ENCODE measurements at places on chromosomes 13 and 19. TPM values are rescaled to one million over a fixed set of nuclear protein-coding genes. Genes with fewer than 3 reads are reported as not detected.

DNA sequence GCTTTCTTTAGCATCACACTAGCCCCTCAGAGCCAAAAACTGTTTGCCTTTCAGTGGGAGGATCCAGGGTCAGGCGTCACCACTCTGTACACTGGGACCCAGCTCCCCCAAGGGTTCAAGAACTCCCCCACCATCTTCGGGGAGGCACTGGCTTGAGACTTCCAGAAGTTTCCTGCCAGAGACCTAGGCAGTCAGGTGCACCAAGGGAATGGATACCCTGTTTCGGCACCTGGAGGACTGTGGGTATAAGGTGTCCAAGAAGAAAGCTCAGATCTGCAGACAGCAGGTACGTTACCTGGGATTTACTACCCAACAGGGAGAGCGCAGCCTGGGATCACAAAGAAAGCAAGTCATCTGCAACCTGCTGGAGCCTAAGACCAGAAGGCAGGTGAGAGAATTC lies 603.0 kb downstream of the UQCRFS1 start:
- no peak for DNase-seq

DNA sequence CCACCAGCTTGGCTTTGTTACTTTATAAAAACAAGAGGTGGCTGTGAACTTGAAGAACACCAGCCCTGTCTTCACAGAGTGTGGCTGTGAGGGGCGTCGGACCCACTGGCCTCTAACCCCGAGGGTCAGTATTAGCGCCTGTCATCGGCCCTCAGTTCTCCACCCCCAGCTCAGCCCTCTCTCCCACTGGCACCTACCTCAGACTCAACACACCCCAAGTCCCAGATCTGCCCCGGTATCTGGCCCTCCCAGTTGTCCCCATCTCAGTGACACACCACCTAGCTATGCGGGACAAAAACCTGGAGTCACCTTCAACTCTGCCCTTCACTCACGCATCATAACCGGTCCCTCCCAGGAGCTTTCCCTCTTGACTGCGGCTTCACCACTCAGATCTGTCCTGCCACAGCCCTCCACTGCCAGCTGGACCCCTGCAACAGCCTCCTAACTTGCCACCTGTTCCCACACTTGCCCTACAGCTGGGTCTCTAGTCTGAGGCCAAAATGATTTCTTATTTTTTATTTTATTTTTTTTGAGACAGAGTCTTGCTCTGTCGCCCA lies 45.4 kb downstream of the PEPD start:
- no peak for DNase-seq

- DNase-seq: no peak
Observed at GRCh38 chr13:21395953-21396352, 63.1 kb downstream of the ZDHHC20 start.

DNA sequence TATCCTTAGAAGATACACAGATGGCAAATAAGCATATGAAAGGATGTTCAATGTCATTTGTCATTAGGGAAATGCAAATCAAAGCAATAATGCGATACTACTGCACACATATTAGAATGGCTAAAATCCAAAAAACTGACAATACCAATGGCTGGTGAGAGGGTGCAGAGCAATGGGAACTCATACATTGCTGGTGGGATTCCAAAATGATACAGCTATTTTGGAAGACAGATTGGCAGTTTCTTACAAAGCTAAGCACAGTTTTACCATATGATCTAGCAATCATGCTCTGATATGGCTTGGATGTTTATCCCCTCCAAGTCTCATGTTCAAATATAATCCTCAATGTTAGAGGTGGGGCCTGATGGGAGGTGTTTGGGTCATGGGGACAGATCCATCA lies 122.6 kb downstream of the KCTD15 start:
- no peak for DNase-seq

DNA sequence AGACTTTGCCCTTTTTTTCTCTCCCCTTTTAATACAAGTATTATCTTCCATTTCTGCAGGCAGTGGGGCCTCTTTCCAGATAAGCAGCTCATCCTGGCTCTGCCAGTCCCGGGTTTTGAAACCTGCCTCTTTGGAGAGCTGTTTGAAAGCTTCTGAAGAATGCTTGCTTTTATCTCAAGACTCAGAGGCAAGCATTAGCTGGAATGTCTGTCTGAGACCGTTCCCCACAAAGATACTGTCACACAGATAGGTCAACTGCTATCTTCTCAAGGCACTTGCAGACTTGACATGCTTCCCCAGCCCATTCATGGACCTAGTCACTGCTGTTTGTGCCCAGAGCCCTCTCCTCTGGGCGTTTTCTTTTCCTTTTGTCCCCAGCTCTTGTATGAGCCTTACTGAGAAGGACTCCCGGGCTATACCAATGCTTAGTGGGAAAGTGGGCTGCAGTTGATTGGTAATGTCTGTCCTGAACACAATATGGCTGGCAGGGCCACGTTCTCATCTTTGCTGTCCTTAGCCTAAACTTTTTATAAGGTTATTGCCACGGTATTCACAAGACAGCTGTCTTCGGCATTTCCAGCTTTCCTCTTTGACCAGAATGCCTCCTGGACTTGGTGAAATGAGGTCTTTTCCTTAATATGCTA lies 13.4 kb downstream of the SERP2 start:
- DNase-seq: no peak

DNA sequence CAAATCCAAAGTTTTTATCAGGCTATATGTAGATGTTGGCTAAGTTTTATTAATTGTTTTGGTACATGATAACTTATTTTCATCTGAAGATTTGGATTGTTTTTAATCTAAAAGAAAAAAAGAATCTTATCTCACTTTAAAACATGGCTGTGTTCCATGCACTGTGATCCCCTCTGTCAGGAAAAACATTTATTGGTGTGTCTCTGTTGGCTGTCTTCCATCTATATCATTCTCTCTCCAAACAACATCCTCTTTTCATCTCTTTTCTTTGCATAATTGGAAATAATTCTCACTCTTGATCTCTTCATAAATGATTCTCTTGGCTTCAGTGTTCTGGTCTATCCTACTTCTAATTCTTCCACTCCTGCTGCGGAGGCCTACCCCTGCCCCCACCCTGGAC lies 4.2 kb downstream of the NALCN start:
- no peak for DNase-seq

GRCh38 chr13:111066544-111066943 lies 48.6 kb upstream of the ARHGEF7 start:
- DNase-seq: no peak

- DNase-seq: no peak
Observed at GRCh38 chr13:76383676-76384461, 502.3 kb downstream of the KCTD12 start.

- peak; percentile 9 for DNase-seq
Observed at GRCh38 chr13:80338781-80339562, 2.0 kb downstream of the SPRY2 start.

DNA sequence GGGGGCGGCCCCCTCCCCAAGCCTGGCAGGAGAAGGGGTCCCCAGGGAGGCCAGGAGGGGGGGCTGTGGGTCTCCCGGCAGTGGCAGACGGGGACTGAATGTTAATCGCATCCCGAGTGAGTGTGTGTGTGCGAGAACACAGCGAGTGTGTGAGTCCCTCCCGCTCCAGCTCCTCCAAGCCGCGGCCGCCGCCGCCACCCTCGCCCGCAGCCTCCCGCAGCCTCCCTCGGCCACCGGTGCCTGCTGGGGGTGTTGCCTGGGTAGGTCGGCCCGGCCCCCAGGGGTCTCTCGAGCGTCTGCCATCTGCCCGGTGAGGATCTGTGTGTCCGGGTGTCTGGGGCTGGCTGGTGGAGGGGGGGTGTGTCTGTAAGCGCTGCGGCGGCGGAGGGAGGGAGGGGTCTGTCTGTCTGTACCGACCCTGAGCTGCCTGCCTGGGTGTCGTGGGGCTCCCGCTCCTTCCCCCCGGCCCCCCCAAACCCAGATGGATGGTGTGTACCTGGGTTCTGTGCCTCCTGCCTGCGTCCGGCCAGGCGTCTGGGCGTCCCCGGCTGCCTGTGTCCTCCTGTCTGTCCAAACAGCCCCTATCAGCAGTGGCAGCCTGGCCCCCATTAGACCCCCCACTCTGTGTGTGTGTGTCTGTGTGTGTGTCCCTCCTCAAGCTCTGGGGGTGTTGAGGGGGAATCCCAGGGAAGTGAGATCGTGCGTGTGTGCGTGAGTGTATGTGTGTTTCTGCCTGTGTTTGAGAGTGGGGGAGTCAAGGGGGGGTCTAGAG lies at the start of gene GRIN2D:
Gene GRIN2D, plus strand, starts transcription at position 110 of the 772 bp plus-strand sequence. CDS start 4,725 bp downstream, outside the sequence.
- peak; percentile 32 for DNase-seq

GRCh38 chr19:48493718-48494401 lies 17.8 kb downstream of the LMTK3 start:
- no peak for DNase-seq

GRCh38 chr19:30887042-30887441 lies 462.2 kb downstream of the TSHZ3 start:
- no peak for DNase-seq

- DNase-seq: no peak
Observed at GRCh38 chr19:11152318-11153062, 3.1 kb downstream of the SPC24 start.

GRCh38 chr13:111923439-111923838 lies 143.5 kb upstream of the SOX1 start:
- no peak for DNase-seq

- DNase-seq: no peak
Observed at GRCh38 chr13:102645701-102646100, 48.9 kb downstream of the TPP2 start.

DNA sequence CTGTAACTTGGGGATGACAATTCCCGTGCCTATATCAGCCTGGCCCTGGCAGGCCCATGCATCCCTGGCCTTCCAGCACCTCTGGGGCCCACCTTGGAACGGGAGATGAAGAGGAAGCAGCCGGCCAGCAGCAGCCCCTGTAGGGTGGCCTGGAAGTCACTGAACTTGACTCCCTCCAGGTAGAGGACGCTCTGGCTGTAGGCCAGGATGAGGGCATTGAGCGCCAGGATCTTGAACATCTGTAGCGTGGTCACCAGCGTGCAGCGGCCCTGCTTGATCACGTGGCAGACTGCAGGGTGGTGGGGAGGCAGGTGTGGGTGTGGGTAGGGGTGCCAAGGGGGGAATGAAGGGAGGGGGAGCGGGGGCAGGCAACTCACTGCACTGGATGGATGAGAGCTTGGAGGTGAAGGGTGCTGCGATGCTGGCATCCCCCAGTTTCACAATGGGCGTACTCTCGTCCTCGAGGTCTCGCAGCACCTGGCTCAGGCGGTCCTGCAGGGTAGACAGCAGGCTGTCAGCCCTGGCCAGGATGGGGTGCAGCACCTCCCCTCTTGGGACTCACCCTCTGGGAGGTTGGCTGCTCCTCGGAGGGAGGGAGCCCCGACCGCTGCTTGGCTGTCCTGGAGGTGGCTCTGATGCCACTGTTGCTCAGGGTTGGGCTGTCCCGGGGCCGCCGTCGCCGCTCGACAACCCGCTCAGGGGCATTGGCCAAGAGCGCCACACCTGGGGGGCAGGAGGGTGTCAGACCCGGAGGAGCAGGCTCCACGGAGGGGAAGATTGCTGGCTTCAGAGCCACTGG lies 3.8 kb upstream of the GMIP start:
- no peak for DNase-seq

DNA sequence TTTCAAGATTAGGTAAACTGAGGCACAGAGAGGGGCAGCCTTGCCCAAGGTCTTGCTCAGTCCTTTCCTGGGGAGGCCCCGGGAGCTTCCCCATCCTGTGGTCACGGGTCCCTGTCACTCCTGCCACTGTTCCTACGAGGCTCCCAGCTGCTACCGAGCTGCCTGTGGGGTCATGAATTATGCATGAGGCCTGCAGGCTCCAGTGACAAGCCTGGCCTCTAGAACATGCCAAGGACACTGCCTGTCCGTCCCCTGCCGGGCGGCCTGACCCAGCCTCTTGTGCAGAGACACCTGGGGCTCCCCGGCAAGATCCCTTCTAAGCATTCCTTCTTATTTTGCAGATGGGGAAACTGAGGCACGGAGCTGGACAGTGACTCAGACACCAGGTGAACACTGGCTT lies 2.7 kb downstream of the FCHO1 start:
- DNase-seq: no peak

GRCh38 chr19:18239303-18239702 lies 13.1 kb upstream of the PDE4C start:
- DNase-seq: no peak

GRCh38 chr13:103941506-103942140 lies 875.4 kb upstream of the SLC10A2 start:
- DNase-seq: no peak

- no peak for DNase-seq
Observed at GRCh38 chr13:43472980-43473379, 313.8 kb downstream of the ENOX1 start.

- DNase-seq: no peak
Observed at GRCh38 chr13:23656637-23657371, 86.6 kb downstream of the TNFRSF19 start.

- no peak for DNase-seq
Observed at GRCh38 chr19:15534957-15535864, 26.9 kb downstream of the CYP4F22 start.

DNA sequence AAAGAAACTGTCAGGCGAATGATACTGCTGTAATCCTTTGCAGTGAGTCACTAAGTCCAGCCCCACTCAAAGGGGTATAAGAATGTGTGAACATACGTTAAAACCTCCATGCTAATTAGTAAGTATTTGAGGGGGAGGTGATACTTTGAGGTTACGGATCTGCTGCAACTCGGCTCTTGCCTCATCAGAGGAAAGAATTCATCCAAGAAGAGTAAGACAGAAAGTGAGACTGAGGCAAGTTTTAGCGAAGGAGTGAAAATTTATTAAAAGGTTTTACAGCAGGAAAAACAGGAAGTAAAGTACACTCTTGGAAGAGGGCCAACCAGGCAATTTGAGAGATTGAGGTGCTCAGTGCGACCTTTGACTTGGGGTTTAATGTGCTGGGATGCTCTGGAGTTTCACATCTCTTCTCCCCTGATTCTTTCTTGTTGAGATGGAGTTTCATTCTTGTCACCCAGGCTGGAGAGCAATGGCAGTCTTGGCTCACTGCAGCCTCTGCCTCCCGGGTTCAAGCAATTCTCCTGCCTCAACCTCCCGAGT lies 9.8 kb downstream of the CLEC4M start:
- no peak for DNase-seq

- DNase-seq: no peak
Observed at GRCh38 chr13:37473035-37473434, 125.5 kb downstream of the POSTN start.

FGF22 gene
- total RNA-seq: 2.4 TPM

ZNF610 gene
- 4.5 TPM for total RNA-seq

SLC15A1 gene
- not detected for total RNA-seq

ZNF541 gene
- 0.85 TPM for total RNA-seq

ACER1 gene
- 1.1 TPM for total RNA-seq

ZNF433 gene
- total RNA-seq: 3.5 TPM

C19orf85 gene
- total RNA-seq: not detected

PGLYRP2 gene
- total RNA-seq: 0.69 TPM

ZNF681 gene
- total RNA-seq: 10.8 TPM

DMKN gene
- 1.8 TPM for total RNA-seq

RFX1 gene
- 18.8 TPM for total RNA-seq

C1QTNF9 gene
- 0.33 TPM for total RNA-seq

SIGLEC10 gene
- 1.2 TPM for total RNA-seq
